Panc1 (cell line): ENCODE measurements at places on chromosomes 6 and 20. TPM values are rescaled to one million over a fixed set of nuclear protein-coding genes. Genes with fewer than 3 reads are reported as not detected.

BRPF3 gene
- total RNA-seq = 49.6 TPM

POU5F1 gene
- total RNA-seq = 1.1 TPM

DPPA5 gene
- not detected for total RNA-seq

PCNA gene
- total RNA-seq = 182 TPM

PTP4A1 gene
- 71.0 TPM for total RNA-seq

CST4 gene
- total RNA-seq = not detected

GSTA1 gene
- 0.28 TPM for total RNA-seq

MYT1 gene
- total RNA-seq = 0.41 TPM

BAG2 gene
- 14.0 TPM for total RNA-seq

C6orf141 gene
- 0.15 TPM for total RNA-seq

SIGLEC1 gene
- 0.03 TPM for total RNA-seq

PSMB9 gene
- total RNA-seq = 41.5 TPM

FAM120B gene
- 38.0 TPM for total RNA-seq
